Neural crest cell (in vitro differentiated cells): ENCODE measurements at places on chromosomes 12 and 14.

DNA sequence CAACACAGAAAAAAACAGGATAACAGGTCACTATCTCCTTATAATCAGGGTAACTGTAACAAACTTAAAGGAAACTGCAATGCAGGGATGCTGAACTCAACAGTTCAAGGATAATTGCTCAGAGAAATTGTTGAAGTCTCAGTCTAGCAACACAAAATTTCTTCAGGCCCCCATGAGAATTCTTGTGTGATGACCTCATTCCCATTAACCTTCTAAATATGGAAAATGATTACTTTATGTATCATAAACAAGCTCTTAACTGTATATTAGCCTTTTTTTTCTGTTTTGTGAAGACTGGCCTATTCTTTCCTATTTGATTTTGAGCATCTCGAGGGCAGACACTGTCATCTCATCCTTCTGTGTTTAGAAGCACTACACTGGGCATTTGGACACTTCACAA, 47.1 kb downstream of the IGF1 start:
- no peak for DNase-seq

DNA sequence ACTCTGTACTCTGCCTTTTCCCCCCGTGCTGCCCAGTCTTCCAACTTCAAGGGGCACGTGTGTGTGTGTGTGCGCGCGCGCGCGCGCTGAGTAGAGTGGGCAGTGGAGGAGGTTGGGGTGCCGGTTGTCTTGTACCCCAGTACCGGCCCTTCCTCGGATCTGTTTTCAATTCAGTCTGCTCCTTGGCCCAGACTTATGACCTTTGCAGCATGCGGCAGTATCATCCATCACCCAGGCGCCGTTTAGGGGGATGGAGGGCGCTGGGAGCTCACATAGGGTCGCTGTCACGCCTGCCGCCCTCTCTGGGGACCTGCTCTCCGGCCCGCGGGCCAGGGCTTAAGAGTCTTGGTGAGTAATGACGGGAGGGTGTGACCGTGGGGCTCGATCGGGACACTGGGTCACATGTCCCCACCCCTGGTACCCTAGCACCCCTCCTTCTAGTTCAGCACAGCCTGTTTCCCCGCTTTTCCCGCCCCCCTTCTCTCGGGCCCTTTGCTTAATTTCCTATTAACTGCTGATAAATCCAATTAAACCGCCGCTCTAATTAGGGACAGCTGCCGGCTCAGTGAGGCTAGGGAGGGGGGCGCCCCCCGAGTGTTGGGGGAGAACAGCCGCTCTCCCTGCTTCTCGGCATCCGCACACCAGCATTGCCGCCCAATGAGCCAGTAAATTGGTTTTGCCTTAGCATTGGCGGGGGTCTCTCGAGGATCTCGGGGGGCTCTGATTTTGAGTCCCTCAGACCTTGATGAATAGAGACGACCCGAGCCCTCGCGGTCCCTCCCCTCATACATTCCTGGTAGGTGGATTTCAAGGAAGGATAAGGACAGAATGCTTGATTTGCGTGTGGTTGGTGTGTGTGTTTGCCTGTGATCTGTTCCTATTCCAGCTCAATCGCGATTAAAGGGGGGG, 9.3 kb downstream of the STAC3 start:
- DNase-seq: no peak

DNA sequence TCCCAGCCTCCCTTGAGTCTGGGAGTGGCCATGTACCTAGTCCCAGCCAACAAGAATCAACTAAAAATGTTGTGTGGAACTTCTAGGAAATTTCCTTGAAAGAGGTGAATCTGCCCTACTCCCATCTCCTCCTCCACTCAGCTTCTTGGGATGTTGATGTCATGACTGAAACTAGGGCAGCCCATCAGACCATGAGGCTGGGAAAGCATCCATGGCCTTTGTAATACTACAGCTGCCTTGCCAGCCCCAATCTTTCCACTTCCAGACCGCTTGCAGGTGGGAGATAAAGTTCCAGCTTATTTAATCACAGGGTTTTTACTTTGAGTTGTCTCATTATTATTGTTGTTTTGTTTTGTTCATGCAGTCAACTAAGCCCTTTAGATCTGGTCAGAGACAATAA, 170.3 kb upstream of the LMNTD1 start:
- DNase-seq: no peak

GRCh38 chr14:20686386-20687143, 2.0 kb upstream of the ANG start:
- no peak for DNase-seq

- no peak for DNase-seq
Observed at GRCh38 chr14:88749139-88749538, 43.6 kb downstream of the EML5 start.

- DNase-seq: no peak
Observed at GRCh38 chr12:128790653-128791373, 32.9 kb downstream of the SLC15A4 start.

GRCh38 chr14:72169521-72169920, 237.3 kb downstream of the RGS6 start:
- no peak for DNase-seq

- no peak for DNase-seq
Observed at GRCh38 chr14:99891900-99892299, 98.7 kb downstream of the EML1 start.

DNA sequence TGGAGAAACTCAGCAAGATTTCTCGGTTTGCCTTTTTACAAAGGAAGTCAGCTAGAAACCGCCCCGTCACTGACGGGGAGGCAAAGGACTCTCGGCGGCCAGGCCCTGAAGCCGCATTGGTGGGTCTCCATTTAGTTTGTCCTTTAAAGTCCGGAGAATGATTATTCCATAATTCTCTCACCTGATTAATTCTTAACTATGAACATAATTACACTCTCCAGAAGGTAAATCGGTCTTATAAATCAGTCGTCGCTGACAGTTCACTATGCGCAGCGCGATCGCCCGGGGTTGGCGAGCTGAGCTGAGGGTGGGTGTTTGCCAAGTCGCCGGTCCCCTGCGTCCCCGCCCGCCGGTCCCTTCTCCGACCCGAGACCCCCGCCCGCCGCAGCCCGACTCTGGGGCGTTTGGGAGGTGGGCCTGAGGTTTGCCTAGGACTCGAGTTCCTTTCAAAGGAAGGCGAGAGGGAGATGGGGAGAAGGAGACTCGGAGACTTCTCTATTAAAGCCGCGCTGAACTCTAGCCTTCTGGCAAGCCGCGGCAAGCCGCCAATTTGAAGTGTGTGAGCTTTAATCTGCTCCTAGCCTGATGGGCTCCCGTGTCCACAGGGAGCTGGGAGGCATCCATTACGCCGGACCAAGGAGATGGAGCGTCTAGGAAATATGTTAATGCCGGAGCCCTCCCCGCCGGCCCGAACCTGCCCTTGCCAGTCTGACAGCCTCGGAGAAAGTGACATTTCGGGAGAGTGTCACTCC, 392.9 kb downstream of the NOVA1 start:
- DNase-seq: peak; percentile 40

- DNase-seq: no peak
Observed at GRCh38 chr12:724194-724855, 28.1 kb upstream of the WNK1 start.

DNA sequence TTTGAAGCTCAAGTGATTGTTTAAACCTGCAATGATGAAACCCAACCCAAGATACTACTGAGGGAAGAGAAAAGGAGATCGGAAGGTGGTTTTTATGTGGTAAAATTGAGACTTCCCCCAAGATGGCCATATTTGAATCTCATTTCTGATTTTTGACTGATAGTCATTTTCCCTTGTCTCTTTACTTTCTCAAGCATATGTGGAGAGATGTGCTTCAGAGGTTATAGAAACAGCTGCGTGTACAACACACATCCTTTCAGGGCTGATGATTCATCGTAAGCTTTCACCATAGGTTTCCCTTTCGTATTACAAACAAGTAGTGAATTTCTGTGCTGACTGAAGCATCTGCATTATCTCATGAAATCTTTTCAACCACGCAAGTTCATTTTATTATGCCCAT, 276.2 kb downstream of the EMP1 start:
- DNase-seq: no peak

DNA sequence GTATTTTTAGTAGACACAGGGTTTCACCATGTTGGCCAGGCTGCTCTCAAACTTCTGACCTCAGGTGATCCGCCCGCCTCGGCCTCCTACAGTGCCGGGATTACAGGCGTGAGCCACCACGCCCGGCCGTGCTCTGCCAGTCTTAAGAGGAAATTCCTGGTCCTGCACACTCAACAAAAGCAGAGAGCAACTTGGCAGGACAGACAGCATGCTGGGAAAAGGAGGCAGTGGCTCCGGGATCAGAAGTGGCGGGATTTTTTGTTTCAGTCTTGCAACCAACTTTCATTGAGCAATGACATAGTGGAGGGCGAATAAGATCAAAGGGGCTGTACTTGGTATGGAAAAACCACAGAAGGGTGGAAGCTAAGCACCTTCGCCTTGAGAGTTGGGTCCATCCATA, 2.1 kb downstream of the CKAP4 start:
- no peak for DNase-seq

DNA sequence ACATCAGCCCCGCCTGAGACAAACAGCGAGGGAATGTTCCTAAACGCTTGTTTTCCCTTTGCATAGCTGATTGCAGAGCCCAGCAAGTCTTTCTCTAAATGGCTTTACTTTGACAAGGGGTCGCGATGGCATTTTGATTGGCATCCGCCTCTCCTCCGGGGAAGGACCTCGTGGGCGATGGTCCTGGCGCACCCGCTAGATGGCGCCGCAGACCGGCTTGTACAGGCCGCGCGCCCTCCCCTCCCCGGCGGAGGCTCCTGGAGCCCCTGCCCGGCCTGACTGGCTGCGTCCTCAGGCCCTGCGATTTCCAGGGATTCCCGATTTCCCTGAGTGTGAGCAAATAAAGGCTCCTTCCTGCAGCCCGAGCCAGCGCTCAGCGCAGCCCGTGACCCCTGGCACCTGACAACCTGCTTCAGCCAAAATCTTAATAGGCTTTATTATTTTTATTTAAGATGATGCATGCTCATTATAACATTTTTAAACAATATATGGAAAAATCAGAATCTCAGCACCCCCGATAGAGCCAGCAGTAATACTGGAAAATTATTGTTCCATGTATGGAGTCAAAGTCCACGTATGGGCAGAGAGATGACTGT, 468.3 kb downstream of the AACS start:
- DNase-seq: peak; percentile 81

- DNase-seq: no peak
Observed at GRCh38 chr12:89856431-89856830, 147.8 kb upstream of the ATP2B1 start.

DNA sequence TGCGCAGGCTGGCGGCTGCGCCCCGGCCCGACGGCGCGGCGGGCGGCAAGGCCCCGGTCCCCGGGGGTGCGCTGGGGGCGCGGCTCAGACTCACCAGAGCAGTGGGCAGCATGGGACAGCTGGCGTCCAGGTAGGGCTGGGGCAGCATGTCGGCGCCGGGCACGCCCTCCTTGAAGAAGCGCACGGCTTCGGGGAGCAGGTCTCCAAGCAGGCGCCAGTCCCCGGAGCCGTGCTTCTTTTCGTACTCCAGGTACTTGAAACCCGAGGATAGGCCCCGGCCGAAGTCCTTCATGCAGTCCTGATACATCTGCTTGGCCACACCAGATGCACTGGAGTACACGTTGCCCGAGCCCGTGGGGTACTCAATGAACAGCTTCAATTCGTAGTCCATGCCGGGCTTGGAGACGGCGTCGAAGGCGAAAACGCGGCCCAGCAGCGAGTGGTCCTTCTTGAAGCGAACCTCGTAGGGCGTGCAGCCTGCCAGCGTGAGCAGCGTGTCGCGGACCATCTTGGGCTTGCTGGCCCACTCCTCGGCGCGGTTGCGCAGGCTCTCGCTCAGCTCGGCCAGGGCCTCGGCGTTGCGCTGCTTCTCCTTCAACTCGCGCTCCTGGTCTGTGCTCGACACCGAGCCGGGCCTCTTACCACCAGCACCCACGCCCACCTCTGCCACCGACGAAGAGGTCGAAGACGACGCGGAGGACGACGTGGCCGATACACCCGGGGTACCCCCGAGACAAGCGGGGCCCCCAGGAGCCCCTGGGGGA, 2.2 kb downstream of the IRF2BPL start:
- DNase-seq: no peak

DNA sequence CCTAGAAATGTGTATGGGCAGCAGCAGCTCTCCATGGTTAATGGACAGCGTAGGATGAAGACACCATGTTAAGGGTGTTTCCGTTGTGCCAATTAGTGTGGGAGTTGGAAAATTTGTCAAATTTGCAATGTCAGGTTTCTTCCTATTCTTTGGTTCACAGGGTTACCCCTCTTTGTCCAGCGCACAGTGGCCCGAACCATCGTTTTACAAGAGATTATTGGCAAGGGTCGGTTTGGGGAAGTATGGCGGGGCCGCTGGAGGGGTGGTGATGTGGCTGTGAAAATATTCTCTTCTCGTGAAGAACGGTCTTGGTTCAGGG, 26.0 kb upstream of the TAMALIN start:
- DNase-seq: no peak

GRCh38 chr14:75911883-75912282, 69.9 kb downstream of the TGFB3 start:
- peak; percentile 35 for DNase-seq

DNA sequence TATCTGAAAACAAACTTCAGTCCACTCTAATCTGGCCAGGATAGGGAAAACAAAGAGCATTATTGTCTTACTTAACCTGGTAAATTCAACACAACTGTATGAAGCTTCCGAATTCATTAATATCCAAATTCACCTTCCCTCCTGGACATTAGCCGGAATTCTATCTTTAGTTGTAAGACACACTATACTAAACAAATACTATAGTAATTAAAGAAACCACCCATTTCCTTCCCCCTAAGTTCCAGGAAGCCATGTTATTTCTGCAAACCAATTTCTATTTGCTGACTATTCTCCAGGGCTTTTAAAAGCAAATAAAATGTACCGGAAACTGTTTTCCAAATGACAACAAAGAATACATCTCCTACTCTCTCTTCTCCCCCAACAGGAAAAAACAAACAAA, 122.7 kb upstream of the MDM1 start:
- DNase-seq: no peak

- DNase-seq: no peak
Observed at GRCh38 chr12:48118284-48118871, 786 bp upstream of the PFKM start.

GRCh38 chr12:8914716-8915526, 612 bp downstream of the PHC1 start:
- DNase-seq: peak; percentile 36

DNA sequence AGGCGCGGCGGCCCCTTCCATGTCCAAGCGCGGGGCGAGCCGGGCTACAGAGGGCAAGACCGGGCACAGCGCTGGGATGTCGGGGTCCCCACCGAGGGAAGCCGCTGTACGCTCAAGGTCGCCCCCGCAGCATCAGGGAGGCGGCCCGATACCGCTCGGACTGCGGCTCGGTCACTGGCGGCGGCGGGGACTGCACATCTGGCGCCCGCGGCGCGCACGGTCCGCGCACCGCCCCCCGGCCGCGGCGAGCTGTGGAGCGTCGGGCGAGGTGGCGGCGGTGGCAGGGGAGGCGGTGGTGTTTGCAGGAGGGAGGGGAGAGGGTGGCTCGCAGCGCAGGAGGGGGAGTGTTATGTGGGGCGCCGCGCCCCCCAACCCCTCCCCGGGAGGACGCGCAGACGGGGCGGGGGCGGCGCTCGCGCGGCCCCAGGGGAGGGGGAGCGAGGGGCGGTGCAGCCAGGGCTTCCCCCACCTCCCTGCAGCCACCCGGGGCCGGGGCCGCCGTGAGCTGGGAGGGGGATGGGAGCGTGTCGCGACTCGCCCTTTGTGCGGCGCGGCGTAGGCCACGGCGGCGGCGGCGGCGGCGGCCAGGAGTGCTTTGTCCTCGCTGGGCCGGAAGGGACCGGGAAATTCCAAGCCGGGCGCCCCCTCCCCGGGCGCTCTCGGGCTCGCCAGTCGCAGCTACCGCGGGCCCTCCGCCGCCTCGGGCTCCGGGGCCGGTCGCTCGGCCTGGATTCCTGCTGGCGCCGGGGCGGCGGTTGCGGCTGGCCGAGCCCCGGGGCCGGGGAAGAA, at the start of gene NUAK1:
Gene NUAK1 (minus strand): TSS at position 322 of the 789 bp plus-strand sequence. CDS start 301 bp downstream, at position 21.
- DNase-seq: peak; percentile 81
